Central memory CD4-positive, alpha-beta T cell (primary cell): ENCODE measurements at places on chromosomes 1 and 21.

- DNase-seq, result no peak
These were observed 65.9 kb downstream of the KCNAB2 start for GRCh38 chr1:6111571-6111970.

DNA sequence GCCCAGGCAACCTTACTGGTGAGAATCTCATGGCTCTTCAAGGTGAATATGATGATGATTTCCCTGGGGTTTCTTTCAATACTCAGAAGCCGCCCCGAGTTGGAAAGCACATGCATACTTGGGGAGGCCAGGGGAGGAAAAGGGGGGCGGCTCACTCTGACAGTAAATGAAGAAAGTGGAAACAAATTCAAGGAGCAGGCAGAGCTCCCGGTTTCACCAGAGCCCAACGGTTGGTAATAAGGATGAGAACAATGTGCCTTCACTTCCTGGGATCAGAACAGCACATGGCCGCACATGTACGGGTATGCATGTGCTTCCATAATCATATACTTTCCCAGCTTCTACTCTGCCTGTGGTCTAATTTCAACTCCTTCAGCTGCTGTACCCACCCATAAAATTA lies 3.8 kb upstream of the ARHGEF2 start:
- no peak for DNase-seq

DNA sequence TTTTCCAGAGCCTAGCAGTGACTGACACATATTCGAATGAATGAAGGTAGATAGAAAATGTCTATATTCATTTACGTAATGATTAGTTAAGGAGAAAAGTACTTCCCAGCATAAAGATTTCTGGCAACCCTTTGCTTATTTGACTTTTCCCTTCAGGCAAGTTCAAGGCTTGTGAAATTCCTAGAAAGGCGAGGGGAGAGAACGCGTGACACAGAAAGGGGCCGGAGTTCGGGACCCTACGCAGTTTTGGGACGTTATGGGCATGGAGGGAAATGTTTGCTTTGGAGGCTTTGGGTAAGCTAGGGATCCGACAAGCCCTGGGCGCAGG lies 472 bp upstream of the USP25 start:
- no peak for DNase-seq

DNA sequence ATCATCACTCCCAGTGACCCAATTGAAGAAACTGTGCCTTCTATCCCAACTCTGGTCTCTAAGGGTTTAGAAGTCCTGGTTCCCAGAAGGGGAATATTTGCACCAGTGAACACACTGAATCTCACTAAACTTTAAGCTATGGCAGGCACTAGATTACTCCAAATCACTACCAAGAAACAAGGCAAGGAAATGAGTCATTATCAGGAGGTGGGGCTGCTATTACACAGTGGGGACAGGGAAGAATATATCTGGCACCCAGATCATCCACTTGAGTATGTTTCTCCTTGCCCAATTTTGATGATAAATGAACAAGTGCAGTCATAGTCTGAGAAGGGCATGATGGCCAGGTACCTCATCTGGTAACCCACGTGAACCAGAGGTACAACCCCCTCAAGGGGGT lies 7.0 kb downstream of the MRPL9 start:
- no peak for DNase-seq

DNA sequence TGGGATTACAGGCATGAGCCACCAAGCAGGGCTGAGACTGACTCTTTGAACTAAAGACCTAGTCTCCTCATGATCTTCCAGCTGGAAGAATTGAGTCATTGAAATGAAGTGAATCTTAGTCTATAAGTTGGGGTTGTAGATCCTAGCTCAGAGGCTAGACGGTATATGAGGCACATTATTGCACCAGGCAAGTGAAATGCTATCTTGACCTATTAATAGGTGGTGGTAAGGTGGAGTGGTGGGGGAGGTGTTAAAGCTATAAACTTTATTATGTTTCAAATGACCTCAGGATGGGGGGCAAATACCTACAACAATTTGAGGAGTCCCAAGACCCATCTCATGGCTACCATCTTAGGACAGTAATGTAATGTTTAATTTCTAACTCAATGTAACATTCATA lies 36.8 kb upstream of the SLC16A1 start:
- DNase-seq, result no peak

DNA sequence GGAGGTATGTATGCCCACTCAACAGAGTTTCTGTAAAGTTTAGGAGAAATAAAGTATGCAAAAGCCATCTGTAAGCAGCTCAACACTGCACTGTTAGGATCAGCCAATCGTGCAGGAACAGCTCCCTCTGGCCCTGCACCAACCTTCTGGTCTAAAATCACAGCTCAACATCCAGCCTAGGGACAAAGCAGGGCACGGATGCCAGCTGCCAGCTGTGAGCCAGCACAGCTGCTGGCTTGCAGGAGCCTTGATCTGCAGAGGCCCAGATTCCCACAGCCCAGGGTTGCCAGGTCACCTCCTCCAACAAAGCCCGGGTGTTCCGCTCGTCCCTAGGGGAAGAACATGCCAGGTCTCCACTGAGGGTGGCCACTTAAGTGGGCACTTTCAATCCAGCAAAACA lies 8.6 kb downstream of the ACOT7 start:
- DNase-seq, result no peak

DNA sequence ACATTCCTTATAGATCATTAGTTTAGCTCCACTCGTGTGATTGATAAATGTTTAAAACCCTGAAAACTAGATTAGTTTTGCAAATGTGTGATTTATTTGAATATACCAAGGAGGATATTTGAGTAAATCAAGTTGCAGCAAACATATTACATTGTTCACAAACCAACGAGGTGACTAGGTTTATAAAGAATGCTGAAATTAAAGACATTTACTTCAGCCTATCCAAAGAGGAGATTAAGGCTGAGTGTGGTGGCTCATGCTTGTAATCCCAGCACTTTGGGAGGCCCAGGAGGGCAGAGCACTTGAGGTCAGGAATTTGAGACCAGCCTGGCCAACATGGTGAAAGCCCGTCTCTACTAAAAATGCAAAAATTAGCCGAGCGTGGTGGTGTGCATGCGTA lies 34.1 kb downstream of the VTCN1 start:
- no peak for DNase-seq

- no peak for DNase-seq
These were observed 23.7 kb downstream of the NKAIN1 start for GRCh38 chr1:31216016-31216415.

DNA sequence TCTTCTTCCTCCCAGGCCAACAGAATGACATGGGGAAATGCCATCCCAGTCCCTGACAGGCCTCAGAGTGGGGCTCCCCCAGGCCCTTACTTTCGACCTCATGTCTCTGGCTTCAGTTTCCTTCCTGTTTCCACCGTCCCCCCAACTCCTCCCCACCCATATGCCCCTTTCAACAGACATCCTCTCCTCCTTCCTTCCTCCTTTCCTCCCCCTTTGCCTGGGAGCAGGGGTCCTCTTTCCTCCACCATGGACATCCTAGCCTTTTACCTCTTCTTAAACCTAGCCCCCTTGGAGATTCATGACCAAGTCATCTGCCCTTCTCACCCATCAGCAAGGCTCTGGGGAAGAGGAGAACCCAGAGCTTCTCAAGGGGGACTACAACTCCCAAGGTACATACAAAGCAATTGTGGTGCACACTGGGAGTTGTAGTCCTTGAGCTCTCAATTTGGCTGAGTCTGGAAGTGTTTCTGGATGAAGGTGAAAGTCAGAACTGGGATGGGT lies 4.0 kb downstream of the ZBTB7B start:
- DNase-seq, result peak; percentile 43

GRCh38 chr1:56301791-56302190 lies 277.6 kb downstream of the PLPP3 start:
- DNase-seq, result no peak

- no peak for DNase-seq
These were observed 58.7 kb downstream of the IGSF21 start for GRCh38 chr1:18166341-18166740.

DNA sequence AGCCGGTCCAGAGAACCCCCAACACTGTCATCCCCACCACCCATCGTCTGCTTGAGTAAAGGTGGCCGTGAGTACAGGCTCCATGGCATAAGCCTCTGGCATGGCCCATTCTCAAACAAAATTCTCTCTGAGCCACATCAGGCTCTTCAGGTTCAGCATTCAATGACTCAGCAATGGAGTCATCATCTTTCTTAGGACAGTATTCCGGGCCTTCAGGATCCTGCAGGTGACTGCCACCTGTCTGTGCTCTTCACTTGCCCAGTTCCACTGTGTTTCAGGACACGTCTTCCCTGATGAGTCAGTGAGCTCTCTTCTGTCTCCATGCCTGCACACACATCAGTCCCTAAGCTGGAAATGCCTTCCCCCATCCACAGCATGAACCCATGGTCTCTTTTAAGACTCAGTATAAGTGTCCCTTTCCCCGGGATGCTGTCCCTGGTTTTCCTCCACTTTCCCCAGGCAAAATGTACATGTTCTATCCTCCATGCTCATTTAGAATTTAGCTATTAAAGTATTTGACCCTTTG lies 81.1 kb upstream of the FGGY start:
- no peak for DNase-seq

- DNase-seq, result no peak
These were observed 7.1 kb upstream of the ZNF669 start for GRCh38 chr1:247111259-247111699.

- DNase-seq, result no peak
These were observed 230.5 kb downstream of the TPR start for GRCh38 chr1:186144505-186144904.

- no peak for DNase-seq
These were observed 479 bp downstream of the RGS16 start for GRCh38 chr1:182603646-182604174.

DNA sequence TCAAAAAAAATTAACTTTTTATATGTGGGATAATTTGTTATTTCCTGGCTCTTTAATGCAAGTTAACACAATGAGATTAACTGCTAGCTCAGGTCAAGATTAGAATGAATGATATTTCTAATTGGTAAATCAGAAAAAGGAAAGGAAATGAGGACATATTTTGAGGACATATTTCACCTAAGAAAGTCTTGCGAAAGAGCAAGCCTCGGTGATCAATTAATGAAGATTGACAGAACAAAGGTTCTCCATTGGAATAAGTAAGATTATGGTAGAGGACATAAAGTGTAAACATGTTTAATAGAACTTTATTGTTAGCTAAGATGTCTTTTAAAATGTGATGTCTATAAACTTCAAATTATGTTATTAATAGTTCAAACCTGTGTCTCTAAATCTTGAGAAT lies 1617.8 kb downstream of the KCNT2 start:
- DNase-seq, result no peak

DNA sequence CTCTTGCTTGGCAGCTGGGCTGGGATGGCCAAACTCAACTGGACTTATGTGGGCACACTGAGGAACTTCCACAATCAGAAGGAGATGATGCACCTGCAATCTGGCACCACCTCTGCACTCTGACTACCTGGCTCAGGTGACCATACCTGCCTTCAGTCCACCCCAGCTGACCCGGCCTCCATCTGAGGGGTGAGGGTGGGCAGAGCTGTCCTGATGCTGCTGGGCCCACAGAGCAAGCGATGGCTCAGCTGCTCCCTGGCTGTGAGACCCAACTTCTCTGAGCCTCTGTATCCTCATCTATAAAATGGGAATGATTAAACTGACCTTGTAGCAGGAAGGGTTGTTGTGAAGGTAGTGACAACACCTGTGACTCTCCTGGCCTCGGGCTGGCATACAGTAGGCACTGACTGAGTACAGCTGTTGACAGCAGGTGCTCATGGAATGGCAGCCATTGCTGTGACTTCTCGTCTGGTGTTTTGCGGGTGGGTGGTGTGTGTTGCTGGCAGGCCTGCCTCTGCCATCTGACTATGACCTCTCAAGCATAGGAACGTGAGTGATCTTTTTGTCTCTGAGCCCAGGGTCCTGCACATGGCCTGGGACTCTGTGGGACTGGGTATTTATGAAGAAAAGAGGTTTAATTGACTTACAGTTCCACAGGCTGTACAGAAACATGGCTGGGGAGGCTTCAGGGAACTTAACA lies 438.5 kb downstream of the PTPRU start:
- DNase-seq, result no peak

DNA sequence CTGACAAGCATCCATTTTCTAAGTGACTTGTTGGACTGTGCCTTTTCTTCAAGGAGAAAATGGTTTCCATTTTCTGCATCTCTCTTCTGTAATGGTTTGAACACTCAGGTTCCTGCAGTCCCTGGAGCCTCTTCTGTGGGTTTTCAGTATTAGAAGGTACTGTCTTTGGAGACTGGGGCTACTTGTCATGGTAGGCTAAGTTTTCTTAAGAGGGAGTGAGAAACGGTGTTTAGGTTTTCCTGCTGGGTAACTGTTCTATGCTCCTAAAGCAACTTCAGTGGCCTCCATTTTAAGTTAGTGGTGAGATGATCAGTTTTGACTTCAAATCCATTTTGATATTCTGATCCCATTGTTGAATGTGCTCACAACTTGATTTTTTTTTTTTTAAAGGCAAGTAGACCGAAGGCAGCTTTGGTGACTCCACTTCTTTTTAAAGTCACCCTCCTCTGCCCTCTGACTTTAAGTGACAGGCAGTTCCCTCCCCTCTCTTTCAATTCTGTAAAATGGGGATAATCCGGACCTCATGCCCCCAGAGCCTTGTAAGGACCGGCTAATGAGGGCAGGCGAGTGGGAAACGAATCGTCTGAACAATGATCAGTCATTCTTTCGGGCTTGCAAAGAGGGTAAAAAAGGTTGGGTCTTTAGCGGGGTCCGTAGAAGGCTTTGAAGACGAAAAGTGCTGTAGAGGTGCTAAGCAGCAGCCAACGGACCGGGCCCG lies 1.0 kb upstream of the ARID1A start:
- peak; percentile 19 for DNase-seq

DNA sequence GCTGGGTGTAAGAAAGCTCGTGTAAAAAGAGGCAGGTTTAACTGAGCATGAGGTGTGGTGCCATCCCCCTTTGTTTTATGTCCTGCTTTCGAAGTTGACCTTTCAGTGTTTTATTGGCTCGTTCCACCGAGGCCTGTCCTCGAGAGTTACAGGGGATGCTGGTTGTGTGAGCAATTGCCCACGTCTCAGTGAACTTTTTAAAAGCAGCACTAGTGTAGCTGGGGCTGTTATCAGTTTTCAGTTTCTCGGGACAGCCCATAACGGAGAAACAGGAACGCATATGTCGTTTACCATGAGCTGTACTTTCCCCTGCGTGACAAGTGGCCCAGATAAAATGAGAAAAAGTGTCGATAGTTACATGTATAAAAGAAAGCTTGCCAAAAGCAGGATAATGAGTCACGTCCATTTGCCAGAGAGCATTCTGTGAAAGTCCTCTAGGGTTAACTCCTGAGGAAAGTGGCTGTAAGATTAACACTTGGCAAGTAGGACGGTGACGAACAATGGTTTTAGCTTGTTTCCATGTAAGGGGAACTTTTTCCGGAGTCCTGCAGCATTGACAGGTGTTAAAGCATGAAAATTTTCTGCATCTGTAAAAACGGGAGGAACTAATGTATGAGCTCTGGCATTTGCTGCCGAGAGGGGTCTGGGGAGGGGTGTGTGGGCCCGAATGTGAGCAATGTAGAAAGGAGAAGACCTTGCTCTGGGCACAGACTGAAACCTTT lies 7.8 kb upstream of the LRRC47 start:
- no peak for DNase-seq

GRCh38 chr1:150392627-150393026 lies 28.7 kb downstream of the RPRD2 start:
- no peak for DNase-seq

DNA sequence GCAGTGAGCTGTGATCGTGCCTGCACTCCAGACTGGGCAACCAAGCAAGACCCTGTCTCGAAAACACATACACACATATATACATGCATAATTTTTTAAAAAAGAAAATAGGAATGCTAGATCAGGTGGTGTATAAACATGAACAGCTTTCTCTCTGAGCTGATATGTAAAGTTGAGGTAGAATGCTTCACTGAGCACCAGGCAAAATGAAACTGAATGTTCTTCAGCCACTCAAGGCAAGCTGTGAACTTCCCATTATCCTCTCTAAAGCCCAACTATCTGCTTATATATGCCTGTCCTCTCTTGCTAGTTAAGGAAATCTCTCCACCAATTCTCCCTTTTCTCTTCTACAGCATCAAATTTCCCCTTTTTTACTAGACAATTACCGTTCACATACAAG lies 93.0 kb downstream of the NUF2 start:
- no peak for DNase-seq
